Parietal lobe (tissue), 2 donors: ENCODE measurements at places on chromosomes 2 and 18. TPM values are rescaled to one million over a fixed set of nuclear protein-coding genes. Genes with fewer than 3 reads are reported as not detected.

CGREF1 gene
- total RNA-seq: 29.1 TPM

DNAH6 gene
- 10.6 TPM for total RNA-seq

PROM2 gene
- 9.4 TPM for total RNA-seq

TCF23 gene
- total RNA-seq: not detected

VWA3B gene
- total RNA-seq: 1.3 TPM

CHCHD5 gene
- 3.8 TPM for total RNA-seq

MROH2A gene
- not detected for total RNA-seq

TEKT4 gene
- not detected for total RNA-seq

PCARE gene
- total RNA-seq: not detected

UGT1A5 gene
- total RNA-seq: not detected

GAREM1 gene
- 33.5 TPM for total RNA-seq

TMEM37 gene
- total RNA-seq: not detected

ZSWIM2 gene
- total RNA-seq: 0.63 TPM

DYSF gene
- 1.6 TPM for total RNA-seq

HSPE1 gene
- 53.5 TPM for total RNA-seq

HNRNPLL gene
- total RNA-seq: 143 TPM

MARCO gene
- total RNA-seq: not detected

TEX261 gene
- 20.3 TPM for total RNA-seq

CHRNG gene
- not detected for total RNA-seq

CIB4 gene
- not detected for total RNA-seq

TSPYL6 gene
- 0.31 TPM for total RNA-seq

POTEI gene
- 0.31 TPM for total RNA-seq

SERPINB4 gene
- total RNA-seq: not detected

ALPP gene
- not detected for total RNA-seq

LIMS4 gene
- total RNA-seq: 0.94 TPM

TGFBRAP1 gene
- total RNA-seq: 30.4 TPM

STPG4 gene
- 1.9 TPM for total RNA-seq

CDH2 gene
- 208 TPM for total RNA-seq

HRH4 gene
- total RNA-seq: not detected

TMEM17 gene
- 1.9 TPM for total RNA-seq

LINC00305 gene
- not detected for total RNA-seq

ACOXL gene
- total RNA-seq: not detected

SLC5A7 gene
- total RNA-seq: 1.3 TPM

DNAJC5G gene
- total RNA-seq: not detected
